ENCODE measurements at places on chromosomes 12 and 14.
A peak's percentile ranks its signal among the peaks of the same experiment; 100 is the strongest.

- DNase-seq, result no peak
These were observed 90.2 kb downstream of the NTN4 start for GRCh38 chr12:95700316-95700785.

- no peak for DNase-seq
These were observed 6.4 kb upstream of the CCDC60 start for GRCh38 chr12:119328111-119328510.

DNA sequence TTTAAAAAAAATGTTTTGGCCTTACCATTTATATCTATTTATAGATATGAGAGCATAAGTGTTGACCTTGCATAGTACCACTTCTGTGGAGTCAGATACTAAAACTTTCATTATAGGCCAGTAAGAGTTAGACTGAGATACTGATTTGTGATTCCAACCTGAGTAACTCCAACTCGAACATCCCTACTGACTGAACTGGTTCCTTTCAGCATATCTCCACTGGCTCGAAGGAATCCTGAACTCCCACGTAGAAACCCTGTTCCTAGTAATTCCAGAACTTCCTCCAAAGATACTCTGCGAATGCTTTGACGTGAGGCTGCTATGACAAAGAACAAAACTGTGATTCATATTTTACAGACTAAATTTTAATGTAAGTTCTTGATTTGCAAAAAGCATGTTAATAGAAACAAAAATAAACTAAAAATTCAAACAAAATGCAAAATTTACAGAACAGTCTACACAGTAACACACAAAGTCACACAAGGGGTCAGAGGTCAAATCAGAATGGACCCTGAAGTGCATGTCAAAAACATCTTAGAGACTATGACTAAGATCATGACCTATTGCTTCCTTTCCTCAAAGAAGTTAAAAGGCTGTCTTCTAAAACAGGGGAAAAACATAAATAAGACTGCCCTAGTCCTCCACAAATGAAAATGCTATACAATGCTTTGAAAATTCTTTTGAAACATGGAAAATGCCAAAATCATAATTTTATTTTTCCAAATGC, 31.5 kb downstream of the HEATR5A start:
- DNase-seq, result no peak

DNA sequence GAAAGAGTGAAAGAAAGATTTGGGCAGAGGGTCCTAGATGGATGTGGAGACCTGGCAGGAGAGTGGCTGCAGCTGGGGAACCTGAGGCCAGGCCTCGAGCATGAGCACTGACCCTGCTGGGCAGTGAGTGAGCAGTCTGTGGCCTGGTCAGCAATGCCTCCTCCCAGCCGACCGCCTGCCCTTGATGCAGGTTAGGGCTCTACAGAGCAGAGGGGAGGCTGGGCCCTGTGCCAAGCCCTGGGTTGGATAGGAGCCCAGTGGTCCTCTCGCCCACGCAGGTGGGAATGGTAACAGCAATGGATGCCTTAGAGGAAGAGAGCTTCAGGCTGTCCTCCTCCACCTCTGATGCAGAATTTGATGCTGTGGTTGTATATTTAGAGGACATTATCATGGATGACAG, 59.8 kb downstream of the RAB35 start:
- DNase-seq, result no peak

DNA sequence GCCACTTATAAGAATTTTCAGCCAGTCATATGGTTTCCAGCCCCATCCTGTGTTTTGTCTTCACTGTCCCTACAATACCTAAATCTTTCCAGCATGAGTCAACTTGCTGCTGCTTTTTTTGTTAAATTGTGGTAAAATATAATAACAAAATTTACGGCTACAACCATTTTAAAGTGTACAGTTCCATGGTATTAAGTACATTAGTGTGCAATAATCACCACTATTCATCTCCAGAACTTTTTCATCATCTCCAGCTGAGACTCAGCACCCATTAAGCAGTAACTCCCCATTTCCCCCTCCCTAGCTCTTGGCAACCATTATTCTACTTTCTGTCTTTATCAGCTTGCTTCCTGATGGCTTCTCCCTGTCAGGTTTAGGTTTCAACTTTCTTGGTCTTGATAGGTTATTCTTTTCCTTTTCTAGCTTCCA, 39.1 kb downstream of the FRS2 start:
- no peak for DNase-seq

DNA sequence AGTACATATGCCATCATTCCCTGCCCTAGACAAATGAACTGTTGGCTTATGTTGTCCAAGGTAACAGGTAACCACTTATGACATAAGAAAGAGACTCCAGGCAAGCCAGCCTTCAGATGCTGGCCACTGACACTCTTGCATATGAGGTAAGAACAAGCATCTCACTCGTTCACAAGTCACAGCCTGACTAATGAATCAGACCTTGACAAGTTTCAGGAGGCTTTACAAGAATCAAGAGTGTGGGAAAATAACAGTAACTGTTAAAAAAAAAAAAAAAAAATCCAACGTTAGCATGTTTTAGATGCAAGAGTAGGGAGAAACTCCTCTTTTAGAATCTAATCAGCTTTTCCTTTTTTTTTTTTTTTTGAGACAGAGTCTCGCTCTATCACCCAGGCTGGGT, 40.7 kb downstream of the ZFYVE1 start:
- DNase-seq, result no peak

- no peak for DNase-seq
These were observed 299.1 kb downstream of the BTG1 start for GRCh38 chr12:91846466-91847055.

- no peak for DNase-seq
These were observed 8.2 kb upstream of the CGRRF1 start for GRCh38 chr14:54501480-54501879.

- DNase-seq, result peak; percentile 1
These were observed at the start of gene IFNG-AS1 for GRCh38 chr12:67989184-67989920. IFNG-AS1 (plus strand) TSS chr12:67989447.

- no peak for DNase-seq
These were observed 18.6 kb upstream of the ABCD2 start for GRCh38 chr12:39638178-39638577.

- no peak for DNase-seq
These were observed 112.3 kb upstream of the BCL2L14 start for GRCh38 chr12:11958221-11959091.

DNA sequence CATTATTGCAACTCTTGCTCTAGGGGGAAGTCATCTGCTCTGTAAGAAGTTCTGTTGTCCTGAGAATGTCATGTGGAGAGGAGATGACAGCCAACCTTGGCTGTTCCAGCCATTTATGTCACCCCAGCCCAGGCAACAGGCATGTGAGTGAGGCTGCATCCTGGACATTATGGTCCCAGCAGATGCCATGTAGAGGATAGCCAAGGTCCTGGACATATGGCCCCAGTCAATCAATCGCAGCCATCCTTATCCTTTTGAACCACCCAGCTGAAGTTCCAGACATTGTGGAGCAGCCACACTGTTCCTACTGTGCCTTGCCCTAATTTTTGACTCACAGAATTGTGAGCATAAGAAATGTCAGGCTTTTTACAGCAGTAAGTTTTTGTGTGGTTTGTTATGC, 84.9 kb downstream of the AVPR1A start:
- DNase-seq, result no peak

DNA sequence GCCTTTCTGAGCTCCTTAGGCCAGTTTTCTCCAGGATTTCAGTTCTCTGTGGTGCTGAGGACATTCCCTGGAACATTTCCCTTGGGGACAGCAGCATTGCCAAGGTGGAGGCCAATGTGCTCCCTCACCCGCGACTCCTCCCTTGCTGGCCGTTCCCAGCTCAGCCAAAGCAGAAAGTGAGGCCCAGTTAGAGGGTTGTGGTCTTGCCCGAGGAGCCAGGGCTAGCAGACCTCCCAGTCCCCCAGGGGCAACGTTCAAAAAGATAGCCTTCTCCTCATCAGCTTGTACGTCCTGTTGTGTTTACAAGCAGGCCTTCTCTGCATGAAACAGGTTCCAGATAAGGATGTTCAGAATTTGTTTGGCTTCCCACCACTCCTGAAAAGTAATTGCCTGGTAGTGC, 78.4 kb downstream of the SSPN start:
- DNase-seq, result no peak

DNA sequence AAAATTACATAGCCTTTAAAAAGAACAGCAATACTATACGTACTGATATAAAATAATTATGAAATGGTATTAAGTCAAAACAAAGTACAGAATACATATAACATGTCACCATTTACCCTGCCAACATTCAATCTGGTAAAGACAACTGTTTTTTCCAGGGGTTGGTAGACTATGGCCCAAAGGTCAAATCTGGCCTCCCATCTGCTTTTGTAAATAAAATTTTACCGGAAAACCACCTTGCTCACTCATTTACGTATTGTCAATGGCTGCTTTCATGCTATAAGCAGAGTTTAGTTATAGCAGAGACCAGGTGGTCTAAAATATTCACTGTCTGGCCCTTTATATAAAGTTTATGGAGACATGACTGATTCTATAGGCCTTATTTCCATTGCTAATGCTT, 14.0 kb downstream of the CEP290 start:
- DNase-seq, result no peak
